ENCODE measurements at places on chromosomes 5 and 9.

GRCh38 chr5:18048449-18048848 is 414.2 kb downstream of the TAF11L14 start:
- no peak for DNase-seq

DNA sequence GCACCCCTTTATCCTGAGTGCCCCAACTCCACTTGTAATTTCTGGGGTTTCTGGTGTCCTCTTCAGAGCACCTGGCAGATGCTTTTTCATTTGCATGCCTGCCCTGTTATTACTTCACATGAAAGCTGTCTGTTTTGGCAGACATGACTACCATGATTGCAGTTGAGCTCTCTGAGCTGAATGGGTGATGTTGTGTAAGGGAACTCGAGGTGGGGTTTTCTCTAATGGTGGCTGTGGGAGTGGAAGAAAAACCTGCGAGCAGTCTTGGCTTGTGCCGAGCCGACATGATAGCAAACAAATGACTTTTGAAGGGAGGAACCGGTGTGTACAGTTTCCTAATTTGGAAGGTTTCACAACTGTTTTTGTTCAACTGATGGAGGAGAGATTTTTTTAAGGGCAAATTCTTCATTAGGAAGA is 196.2 kb downstream of the AOPEP start:
- DNase-seq, result no peak

DNA sequence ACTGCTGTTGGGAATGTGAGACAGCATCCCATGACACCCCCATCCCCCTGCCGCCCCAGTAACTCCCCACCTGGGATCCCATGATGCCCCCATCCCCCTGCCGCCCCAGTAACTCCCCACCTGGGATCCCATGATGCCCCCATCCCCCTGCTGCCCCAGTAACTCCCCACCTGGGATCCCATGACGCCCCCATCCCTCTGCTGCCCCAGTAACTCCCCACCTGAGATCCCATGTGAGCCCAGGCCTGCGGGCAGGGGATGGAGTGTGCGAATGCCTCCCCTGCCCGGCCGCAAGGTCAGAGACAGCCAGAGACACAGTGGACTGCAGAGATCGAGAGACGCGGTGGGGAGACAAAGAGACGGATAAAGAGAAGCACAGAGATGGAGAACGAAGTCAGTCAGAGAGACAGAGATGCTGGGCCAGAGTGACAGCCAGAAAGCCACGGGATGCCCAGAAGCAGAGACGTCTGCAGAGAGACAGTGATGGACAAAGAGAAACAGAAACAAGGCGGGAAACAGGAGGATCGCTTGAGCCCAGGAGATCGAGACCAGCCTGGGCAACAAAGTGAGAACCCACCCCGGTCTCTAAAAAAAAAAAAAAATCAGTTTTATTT is 992 bp downstream of the SH2D3C start:
- no peak for DNase-seq

- no peak for DNase-seq
These were observed 39.8 kb upstream of the FUBP3 start for GRCh38 chr9:130539420-130540223.

- DNase-seq, result no peak
These were observed 41.1 kb downstream of the LURAP1L start for GRCh38 chr9:12815888-12816287.

GRCh38 chr9:88272986-88273385 is 115.3 kb upstream of the SPIN1 start:
- DNase-seq, result no peak

- DNase-seq, result peak; percentile 38
These were observed 23.5 kb downstream of the ITGA1 start for GRCh38 chr5:52811067-52811749.

- DNase-seq, result no peak
These were observed 1.2 kb upstream of the MZB1 start for GRCh38 chr5:139390639-139391569.

GRCh38 chr5:57302164-57302563 is 128.3 kb downstream of the GPBP1 start:
- no peak for DNase-seq

- no peak for DNase-seq
These were observed 29.9 kb upstream of the ZSWIM6 start for GRCh38 chr5:61302200-61302563.

DNA sequence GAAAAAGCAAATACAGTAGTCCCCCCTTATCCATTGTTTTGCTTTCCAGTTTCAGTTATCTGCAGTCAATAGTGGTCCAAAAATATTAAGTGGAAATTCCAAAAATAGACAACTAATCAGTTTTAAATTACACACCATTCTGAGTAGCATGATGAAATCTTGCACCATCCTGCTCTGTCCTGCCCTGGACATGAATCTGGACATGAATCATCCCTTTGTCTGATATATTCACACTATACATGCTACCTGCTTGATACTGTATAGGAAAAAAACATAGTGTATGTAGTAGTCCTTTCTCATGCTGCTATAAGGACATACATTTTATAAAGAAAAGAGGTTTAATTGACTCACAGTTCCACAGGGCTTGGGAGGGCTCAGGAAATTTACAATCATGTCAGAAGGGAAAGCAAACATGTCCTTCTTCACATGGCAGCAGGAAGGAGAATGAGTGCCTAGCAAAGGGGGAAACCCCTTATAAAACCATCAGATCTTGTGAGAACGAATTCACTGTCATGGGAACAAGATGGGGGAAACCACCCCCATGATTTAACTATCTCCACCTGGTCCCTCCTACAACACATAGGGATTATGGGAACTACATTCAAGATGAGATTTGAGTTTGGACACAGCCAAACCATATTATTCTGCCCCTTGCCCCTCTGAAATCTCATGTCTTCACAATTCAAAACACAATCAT is 153.9 kb downstream of the ARRDC3 start:
- DNase-seq, result no peak
